ENCODE measurements at places on chromosomes 5 and 9.

DNA sequence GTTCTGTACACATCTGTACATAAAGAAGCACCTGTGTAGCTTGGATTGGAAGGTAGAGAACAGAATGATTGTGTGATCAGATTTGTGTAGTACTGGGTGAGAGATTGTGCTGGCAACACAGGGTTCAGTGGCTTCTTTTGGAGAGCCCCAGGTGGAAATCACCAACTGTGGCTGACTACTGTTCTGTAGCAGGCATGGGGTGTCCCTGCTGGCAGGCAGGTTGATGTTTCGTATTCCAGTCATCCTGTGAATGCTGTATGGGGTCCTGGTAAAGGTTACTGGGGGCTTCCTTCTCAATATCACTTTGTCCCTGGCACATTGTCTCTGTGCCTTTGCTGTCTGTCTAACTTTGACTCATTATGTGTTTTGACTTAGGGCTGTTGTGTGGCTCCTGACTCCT, 5.3 kb downstream of the ASPN start:
- DNase-seq: no peak

DNA sequence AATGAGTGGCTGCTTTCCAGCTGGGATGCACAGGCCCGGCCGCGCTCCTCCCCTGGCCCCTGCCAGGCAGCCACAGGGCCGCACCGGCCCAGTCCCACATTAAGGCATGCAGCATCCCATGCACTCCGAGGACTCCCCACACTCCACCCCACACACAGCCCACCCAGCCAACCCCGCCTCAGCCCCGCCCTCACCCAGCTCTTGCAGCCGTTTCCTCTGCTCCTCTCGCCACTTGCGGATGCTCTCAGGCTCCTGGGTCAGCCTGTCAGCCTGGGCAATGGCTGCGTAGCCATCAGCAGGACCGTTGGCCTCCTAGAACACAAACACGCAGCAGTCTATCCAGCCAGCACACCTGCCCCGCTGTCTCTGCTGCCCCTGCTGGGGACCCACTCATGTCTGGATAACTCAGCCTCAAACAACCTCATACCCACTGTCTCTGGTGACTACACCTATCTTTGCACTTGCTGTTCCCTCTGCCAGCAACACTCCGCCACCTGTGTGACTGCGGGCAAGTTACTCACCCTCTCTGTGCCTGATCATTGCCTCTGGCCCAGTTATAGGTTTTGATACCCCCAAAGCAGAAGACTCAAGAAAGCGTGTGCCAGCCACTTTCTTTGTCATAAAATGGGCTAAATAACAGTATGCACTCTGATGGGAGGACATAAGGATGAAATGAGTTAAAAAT, 9.3 kb downstream of the HIGD2A start:
- no peak for DNase-seq

- DNase-seq: no peak
Measured at GRCh38 chr9:92208693-92209524, 84.6 kb downstream of the IARS1 start.

- peak; percentile 30 for DNase-seq
Measured at GRCh38 chr9:137694962-137695875, 76.4 kb downstream of the EHMT1 start.

DNA sequence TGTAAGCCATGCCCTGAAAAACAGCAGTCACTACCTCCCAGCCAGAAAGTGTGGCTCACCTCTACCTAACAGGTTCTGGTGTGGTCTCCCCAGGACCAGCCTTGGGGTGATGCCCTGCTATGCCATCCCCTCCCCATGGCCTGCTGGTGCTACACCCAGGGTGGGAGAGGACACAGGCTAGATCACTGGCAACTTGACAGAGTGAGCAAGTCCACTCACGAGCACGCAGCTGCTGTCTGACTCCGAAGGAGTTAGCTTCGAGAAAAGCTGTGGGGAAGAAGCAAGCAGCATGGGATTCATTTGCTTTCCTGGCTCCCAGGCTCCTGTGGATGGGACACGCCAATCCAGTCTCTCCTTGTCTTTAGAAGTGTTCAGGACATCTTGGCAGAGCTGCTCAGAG, 102.2 kb downstream of the COL5A1 start:
- peak; percentile 50 for DNase-seq

DNA sequence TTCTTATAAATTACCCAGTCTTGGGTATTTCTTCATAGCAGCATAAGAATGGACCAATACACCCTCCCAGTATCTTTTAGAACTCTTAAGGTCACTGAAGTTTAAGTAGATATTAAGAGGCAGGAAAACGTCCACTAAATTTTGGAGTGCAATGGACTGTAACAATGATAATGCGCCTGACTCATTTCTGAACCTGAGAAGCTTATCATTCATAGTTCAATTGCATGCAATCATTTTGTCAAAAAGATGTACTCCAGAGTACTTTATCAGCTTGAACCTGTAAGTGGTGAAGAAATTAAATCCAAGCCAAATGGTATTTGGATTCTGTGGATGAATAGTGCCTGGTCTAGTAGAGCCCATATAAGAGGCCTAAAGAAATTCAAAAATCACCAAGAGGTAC, 196.5 kb upstream of the CDH9 start:
- no peak for DNase-seq

- DNase-seq: peak; percentile 25
Measured at GRCh38 chr5:157463621-157464518, 3.9 kb downstream of the NIPAL4 start.

- peak; percentile 38 for DNase-seq
Measured at GRCh38 chr9:87793292-87793691, 67.4 kb downstream of the CTSL start.

DNA sequence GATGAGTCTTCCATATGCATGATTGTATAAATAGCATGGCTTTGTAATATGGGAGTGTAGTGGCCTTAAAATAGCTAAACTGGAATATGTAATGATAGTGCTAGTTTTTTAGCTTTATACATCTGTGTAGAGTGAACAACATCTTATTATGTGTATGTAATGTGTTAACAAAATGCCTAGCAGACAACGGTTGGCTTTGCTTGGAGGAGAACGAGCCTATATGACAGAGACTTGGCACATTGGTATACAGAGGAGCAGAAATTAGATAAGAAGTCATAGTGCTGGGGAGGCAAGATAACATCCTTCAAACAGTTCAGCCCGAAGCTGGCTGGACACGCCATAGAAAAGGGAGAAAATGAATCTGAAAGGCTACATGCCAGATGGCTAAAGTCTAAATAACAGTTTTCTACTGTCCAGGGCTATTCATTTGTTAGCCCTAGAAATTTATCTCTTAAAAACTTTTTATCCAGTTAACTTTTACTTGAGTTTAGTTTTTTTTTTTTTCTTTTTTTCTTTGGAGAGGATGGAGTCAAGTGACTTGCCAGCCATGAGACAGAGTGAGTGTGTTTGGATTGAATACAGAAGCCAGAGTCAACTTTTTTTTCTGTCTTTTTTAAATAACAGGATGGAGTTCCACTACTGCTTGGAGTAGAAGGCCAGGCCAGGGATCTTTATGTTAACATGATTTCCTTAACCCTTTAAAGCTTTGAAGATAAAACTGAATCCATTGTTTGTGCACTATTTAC, 214.4 kb upstream of the ACTBL2 start:
- no peak for DNase-seq

DNA sequence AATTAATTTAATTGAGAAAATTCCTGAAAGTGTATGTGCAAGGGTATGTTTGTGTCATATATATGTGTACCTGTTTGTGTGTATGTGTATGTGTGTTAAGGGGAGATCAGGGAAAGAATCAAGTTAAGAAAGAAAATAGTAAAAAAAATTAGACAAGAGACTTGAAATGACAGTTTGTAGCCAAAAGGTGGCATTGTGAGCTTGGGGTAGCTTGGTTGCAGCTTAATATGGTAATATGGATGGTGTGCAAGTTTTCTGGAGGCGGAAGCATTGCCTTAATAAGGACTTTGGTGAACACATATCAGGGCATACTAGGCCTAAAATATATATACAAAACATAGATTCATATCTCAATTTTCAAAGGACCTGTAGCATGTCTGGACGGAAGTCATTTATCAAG, 129.9 kb downstream of the INSYN2B start:
- DNase-seq: no peak

- peak; percentile 17 for DNase-seq
Measured at GRCh38 chr9:107989544-107989943, 500.0 kb upstream of the KLF4 start.

DNA sequence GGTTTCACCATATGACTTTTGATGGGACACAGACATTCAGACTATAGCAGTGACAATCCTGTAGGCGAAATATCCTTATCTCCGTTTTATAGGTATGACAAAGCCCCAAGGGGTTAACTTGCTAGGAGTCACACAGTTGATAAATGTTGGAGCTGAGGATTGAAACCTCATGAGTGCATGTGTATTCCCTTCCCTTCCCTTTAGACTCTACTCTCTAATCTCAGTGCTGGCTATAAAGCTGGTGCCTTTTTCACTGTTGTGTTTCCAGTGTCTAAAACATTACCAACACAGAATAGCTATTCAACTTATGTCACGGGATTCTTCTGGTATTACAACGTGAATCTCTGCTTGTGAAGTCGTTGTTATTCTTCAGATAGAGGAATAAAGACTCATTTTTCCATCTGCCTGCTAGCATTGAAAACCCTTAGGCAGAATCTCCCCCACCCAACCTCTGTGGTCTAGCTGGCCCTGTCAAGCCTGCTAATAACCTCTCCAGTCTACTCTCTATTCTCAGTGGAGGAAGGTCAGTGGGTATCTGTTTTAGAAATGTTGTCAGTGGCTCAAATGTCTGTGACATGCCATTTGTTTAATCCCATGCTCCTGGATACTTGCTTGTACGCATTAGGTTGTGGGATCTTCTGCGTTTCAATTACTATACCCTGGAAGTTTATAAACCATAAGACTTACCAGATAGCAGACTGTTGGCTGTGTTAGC, 121.2 kb downstream of the TLE4 start:
- DNase-seq: no peak

DNA sequence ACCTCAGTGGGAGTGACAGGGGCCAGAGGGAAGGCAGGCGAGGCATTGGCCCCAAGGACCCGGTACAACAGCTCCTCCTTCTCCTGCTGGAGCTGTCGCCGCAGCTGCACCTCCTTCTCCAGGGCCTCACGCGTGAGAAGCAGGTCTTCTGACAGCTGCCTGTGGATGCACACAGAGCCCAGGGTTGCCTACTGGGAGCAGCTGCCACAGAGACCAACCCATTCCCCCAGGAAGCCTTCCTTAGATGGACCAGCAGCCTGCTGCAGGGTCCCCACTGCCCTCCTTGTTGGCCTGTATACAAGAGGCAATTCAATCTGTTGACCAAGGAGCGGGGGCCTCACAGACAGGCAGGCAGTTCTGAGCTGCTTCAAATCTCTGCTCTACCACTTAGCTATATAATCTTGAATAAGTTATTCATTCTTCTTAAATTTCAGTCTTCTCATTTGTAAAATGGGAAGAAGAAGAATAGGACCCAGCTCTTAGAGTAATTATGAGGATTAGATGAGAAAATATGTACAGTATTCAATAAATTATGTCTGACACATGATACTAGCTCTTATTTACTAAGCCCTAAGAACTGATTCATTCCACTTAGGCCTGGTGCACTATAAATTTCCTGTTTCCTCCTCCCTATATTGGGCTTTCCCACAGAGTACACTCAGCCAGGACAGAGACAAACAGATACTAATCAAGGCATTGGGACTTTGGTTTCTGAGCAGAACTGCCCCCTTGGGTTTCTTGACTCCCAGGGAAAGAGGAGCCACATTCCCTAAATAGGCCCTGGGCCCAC, 26.1 kb upstream of the ANXA6 start:
- DNase-seq: no peak

- DNase-seq: no peak
Measured at GRCh38 chr5:148799737-148800527, 26.5 kb upstream of the ADRB2 start.

GRCh38 chr9:77808751-77809081, 160.6 kb upstream of the GNA14 start:
- no peak for DNase-seq

GRCh38 chr9:125233678-125234077, 7.5 kb downstream of the HSPA5 start:
- DNase-seq: peak; percentile 90

- DNase-seq: peak; percentile 84
Measured at GRCh38 chr5:113489299-113489698, 1.0 kb upstream of the MCC start.

- peak; percentile 10 for DNase-seq
Measured at GRCh38 chr5:100430268-100431195, 104.6 kb upstream of the FAM174A start.

GRCh38 chr5:141883184-141883891, 5.1 kb upstream of the PCDH1 start:
- peak; percentile 47 for DNase-seq

GRCh38 chr5:178507151-178507932, 82.9 kb downstream of the COL23A1 start:
- DNase-seq: no peak

- DNase-seq: no peak
Measured at GRCh38 chr5:93512799-93513198, 68.2 kb downstream of the NR2F1-AS1 start.

GRCh38 chr9:110912419-110913291, 125.6 kb downstream of the LPAR1 start:
- no peak for DNase-seq

GRCh38 chr9:96121136-96121535, 180.8 kb downstream of the HSD17B3 start:
- DNase-seq: no peak

DNA sequence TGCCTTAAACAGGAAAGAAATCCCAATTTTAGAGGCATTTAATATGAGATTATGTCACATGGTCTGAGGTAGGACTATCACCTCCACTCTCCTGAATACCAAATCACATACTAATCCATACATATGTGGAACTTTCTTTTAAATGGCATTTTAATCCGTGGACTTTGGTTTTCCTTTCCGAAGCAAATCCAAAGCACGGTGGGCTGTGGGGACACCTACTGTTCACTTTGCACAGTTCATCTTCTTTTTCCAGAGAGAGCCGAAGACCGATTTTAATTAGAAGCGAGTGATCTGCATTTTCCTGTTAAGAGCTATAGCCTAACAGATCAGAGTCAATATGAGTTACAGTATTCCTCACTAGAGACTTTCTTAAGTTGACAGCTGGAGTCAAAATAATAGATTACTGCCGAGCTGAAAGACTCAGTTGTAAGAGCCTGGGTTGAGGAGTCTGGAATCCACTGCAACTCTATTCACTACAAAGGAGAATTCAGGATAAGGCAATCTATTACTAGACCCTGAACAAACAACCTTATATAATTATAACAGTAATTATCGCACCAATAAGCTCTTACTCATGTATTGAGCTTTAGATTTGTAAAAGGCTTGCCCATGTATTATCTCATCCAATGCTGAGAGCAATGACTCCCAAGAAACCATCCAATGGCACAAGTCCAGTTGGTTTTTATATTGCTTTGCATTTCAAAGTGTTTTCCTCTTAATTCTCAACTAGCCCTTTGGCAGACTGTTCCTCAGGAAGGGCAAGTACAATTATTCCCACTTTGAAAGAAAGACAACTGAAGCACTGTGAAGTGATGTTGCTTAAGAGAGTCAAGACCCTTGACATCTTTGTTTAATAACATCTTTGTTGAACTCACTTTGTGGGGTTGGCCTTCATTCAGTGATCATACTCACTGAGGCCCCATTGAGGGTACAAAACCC, 144.7 kb downstream of the TRPM6 start:
- peak; percentile 29 for DNase-seq

DNA sequence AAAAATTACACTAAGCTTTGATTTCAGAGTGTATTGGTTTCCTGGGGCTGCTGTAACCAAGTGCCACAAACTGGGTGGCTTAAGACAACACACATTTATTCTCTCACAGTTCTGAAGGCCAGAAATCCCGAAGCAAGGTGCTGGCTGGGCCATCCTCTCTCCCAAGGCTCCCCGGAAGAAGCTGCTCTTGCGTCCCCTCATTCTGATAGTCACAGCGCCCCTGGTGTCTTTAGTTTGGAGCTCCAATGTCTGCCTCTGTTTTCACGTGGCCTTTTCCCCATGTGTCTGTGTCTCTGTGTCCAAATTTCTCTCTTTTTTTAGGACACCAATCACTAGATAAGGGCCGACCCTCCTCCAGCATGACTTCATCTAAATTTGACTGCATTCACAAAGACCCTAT, 56.7 kb downstream of the ROPN1L start:
- no peak for DNase-seq
